Chondrocyte (in vitro differentiated cells): ENCODE measurements at places on chromosomes 2 and 18. TPM values are rescaled to one million over a fixed set of nuclear protein-coding genes. Genes with fewer than 3 reads are reported as not detected.

- H3K36me3 ChIP-seq, result peaks cover 2% of the 10 kb centered on the region
- no peak for DNase-seq
- H3K4me1 ChIP-seq, result peaks cover 44% of the 10 kb centered on the region
- H3K27me3 ChIP-seq, result no peaks in the 10 kb centered on the region
- no peak overlapping the region for H3K4me3 ChIP-seq
These were observed 146.6 kb downstream of the HAUS1 start for GRCh38 chr18:46250812-46251173.

GRCh38 chr18:23563377-23564043 is 22.8 kb downstream of the NPC1 start:
- peaks cover 41% of the 10 kb centered on the region for H3K36me3 ChIP-seq
- no peaks in the 10 kb centered on the region for H3K27me3 ChIP-seq
- H3K27ac ChIP-seq, result no peak overlapping the region
- H3K4me3 ChIP-seq, result no peak overlapping the region
- H3K4me1 ChIP-seq, result no peaks in the 10 kb centered on the region

DNA sequence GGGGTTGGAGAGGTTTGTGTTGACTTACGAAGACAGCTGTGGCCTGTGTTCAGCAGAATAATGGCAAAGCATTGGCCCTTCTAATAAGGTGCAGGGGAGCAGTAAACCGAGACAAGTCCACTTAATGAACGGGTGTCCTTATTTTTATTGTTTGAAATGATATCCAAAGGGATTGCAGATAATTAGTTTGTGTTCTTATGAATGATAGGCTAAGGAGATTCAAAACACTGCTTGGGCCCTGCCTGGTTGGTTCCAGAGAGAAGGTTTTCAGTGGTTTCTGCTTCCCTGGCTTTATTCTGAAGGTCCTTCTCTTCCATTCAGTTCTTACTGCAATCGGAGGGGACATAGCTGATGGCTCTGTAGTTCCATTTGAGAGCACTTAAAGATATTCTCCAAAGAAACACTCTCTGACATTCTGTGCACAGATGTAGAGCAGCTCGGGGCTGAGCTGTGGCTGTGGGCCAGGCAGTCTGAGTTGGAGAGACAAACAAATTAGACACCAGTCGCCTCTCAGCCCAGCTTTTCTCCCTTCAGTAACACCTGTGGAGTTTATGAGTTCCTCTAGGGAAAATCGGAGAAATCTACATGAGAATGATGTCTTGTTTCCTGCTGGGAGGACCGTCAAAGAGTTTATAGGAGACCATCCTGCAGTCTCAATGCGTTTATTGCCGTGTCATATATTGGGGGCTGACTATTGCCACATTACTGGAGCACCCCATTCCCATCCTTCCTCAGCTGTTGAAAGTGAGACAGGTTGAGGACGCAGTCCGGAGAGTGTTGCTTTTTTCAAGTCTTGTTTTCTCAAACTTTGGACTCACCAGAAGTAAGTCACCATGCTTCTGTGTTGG is 6.5 kb downstream of the GREB1 start:
- H3K4me1 ChIP-seq, result peaks cover 4% of the 10 kb centered on the region
- no peaks in the 10 kb centered on the region for H3K36me3 ChIP-seq
- no peak for DNase-seq
- no peak overlapping the region for H3K4me3 ChIP-seq

GRCh38 chr2:116915673-116916072 is 898.8 kb upstream of the DDX18 start:
- H3K27me3 ChIP-seq, result peaks cover 4% of the 10 kb centered on the region
- no peaks in the 10 kb centered on the region for H3K4me1 ChIP-seq
- H3K4me3 ChIP-seq, result no peak overlapping the region

GRCh38 chr18:23259701-23260681 is 124.7 kb downstream of the CABLES1 start:
- H3K36me3 ChIP-seq, result peaks cover 9% of the 10 kb centered on the region
- H3K4me1 ChIP-seq, result peaks cover 43% of the 10 kb centered on the region
- peak overlapping the region; percentile 55 for H3K4me3 ChIP-seq
- peak overlapping the region; percentile 93 for H3K27ac ChIP-seq
- no peaks in the 10 kb centered on the region for H3K27me3 ChIP-seq

The RAD51AP2 gene
- total RNA-seq, result not detected in 3 replicates

DNA sequence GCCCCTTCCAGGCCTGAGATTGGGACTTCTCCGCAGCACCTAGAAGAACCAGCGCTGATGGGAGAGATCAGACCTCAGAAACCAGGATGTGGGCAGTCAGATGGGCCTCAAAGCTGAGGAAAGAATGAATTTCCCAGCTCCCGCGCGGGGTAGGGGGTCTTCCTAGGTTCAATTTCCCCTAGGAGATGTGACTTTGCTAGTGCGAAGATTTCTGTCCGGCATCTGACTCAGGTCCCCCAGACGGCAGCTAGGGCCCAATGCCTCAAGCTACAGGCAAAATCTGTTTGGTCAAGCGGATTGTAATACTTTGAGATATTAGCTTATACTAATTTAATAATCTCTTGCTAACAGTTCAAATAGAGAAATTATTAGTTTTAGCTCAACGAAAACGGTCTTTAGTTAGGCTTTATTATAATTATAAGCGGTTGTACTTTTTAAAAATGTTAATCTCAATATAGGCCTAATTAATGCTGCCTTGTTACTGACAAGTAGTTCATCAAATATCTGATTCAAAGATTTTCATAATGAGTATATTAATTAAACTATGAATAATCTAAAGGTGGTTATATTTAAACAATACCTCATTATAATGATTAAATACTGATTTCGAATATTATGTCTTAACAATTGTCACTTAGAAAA is 5.8 kb downstream of the DLX1 start:
- H3K4me1 ChIP-seq, result peaks cover 49% of the 10 kb centered on the region
- peak overlapping the region; percentile 42 for H3K27ac ChIP-seq
- H3K36me3 ChIP-seq, result peaks cover 8% of the 10 kb centered on the region

The DYNAP gene
- total RNA-seq, result not detected in 3 replicates

DNA sequence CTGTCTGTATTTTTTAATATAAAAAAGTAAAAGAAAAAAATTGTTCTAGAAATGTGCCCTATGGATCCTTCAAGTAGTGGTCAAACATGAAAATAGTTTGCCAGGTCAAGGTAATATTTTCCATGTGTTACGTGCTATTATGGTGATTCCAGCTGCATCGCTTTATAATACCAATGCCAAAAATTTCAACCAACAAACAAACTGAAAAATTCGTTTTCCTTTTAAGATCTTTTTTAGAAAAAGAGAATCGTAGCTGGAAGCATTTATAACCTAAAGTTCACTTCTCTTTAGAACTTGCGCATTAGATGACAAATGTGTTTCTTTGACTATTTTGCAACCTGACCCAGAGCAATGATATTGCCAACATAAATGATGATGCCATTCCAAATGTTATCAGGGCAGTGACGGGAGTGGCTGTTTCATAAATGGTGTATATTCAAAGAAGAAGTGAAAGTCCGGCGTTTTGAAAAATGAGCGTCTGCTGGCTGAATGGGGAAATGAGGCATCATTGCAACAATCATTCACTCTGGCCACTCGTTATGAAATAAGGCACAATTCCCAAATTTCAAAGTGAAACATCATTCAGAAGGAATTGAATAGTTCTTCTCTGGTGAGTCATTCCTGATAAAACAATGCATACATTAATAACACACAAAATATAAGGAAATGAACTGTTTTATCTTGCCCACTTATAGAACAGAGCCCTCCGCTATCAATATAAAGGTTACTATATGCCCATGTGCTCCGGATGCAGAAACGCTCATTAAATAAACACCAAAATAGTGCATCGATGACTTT is 297.4 kb downstream of the TGIF1 start:
- no peaks in the 10 kb centered on the region for H3K4me1 ChIP-seq
- peaks cover 2% of the 10 kb centered on the region for H3K27me3 ChIP-seq
- no peaks in the 10 kb centered on the region for H3K36me3 ChIP-seq
- no peak overlapping the region for H3K27ac ChIP-seq

DNA sequence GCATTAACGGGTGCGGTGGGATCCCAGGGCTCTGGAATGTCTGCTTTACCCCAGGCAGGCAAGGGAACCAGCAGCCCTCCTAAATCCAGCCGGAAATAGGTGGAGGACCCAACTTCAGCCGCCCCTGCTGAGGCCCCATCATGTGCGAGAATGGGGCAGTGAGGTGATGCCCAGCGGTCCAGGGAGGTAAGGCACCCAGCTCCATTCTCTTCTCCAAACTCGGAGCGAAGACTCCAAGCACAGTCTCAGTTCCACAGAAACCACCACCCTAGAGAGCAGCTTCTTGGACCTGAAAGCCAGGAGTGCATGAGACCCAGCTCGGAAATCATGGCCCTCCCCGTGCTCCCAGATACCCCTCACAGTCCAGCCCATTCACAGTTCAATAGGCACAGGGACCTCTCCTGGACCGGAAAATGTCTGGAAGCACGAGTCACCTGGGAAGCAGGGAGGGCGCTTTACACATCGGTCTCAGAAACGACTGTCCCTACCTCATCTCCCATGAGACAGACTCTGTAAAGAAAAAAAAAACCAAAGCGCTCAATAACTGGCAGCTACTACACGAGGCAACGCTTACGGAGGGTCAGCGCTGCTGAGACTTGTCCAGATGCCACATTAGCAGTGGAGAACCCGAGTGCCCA is 2.0 kb downstream of the SDC1 start:
- no peaks in the 10 kb centered on the region for H3K36me3 ChIP-seq
- peak overlapping the region; percentile 51 for H3K4me3 ChIP-seq
- H3K27me3 ChIP-seq, result no peaks in the 10 kb centered on the region

GRCh38 chr2:63044362-63045327 is 6.0 kb upstream of the OTX1 start:
- H3K27ac ChIP-seq, result no peak overlapping the region
- peaks cover 20% of the 10 kb centered on the region for H3K36me3 ChIP-seq
- H3K4me3 ChIP-seq, result no peak overlapping the region
- peaks cover 24% of the 10 kb centered on the region for H3K4me1 ChIP-seq
- no peak for DNase-seq

DNA sequence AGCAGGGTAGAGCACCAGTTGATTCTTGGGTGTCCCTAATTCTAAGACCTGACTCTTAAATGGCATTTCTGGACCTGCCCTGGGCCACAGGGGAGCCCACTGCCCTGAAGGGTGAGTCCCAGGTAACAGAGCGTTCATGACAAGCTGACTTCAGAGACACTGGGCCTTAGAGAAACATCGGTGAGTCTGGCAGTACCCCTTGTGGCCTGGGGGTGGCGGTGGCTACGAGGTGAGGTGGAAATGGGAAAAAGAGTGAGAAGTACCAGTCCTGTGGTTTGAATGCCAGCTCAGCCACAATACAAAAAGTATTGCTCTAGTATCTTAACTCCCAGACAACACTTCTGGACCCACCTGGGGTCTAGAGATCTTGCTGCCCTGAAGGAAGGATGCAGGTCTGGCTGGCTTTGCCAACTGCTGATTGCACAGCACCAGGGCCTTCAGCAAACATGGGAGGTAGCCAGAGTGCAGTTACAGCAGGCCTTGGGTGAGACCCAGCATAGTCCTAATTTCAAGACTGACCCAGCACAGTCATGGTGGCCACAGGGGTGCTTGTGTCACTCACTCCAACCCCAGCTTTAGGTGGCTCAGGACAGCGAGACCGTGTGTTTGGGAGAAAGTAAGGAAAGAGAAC is 44.5 kb downstream of the USP34 start:
- H3K36me3 ChIP-seq, result no peaks in the 10 kb centered on the region
- H3K27ac ChIP-seq, result peak overlapping the region; percentile 58
- no peaks in the 10 kb centered on the region for H3K27me3 ChIP-seq
- DNase-seq, result no peak

DNA sequence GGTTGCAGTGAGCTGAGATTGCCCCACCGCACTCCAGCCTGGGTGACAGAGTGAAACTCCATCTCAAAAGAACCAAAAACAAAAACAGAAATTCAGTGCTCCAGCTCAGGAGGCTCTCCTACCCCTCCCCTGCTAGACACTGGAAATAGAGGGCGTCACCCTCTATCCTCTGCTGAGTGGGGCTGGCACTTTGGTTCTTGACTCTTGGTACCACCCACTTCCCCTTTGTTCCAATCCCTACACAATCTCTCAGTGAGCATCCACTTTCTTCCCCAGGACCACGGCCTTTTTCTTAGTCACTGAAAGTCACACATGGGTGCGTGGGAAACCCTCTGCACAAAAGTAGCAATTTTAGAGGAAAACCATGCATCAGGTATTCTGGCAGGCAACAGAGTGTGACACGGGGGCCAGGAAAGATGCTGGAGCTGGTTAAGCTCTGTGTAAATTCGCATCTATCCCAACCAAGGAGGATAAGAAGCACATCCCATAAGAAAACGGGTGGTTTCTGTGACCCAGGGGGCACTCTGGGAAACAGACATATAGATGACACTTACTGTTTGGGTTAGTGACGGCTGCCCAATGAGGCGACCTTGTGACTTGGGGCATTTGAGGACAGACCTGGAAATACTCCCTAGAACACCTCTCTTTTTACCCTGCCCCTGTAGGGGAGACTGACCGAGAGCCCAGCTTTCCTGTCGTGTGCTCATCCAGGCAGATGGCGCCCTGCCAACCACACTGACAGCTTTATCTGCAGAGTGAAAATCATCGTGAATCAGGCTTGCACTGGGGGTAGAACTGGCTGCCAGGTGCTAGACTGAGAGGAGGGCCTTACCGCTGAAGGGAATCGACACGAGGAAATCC is 7.7 kb downstream of the HJURP start:
- H3K4me1 ChIP-seq, result peaks cover 4% of the 10 kb centered on the region
- DNase-seq, result peak; percentile 48
- no peak overlapping the region for H3K27ac ChIP-seq
- peaks cover 7% of the 10 kb centered on the region for H3K36me3 ChIP-seq

DNA sequence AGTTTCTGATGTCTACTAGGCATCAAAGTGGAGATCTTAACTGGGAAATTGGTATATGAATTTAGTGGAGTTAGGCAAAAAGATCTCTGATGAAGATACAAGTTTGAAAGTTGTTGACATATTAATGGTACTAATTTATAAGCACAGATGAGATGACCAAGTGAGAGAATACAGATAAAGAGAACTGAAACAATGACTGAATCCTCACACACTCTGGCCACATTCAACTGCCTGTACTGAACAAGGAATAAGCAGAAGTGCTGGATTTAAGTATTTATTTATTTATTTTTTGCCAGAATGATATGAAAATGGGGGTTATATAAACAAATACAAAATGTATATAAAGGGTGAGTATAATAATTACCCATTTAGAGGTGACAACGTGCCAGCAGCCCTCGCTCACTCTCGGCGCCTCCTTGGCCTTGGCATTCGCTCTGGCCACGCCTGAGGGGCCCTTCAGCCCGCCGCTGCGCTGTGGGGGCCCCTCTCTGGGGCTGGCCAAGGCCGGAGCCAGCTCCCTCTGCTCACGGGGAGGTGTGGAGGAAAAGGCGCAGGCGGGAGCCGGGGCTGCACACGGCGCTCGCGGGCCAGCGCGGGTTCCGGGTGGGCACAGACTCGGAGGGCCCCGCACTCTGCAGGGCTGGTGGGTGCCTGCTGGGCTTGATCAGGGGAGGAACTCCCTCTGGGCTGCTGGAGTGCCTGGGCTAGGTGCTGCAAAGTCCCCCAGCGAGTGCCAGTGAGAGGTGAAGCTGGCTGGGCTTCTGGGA is 1363.9 kb upstream of the CRIM1 start:
- no peak overlapping the region for H3K4me3 ChIP-seq
- H3K4me1 ChIP-seq, result no peaks in the 10 kb centered on the region
- H3K27ac ChIP-seq, result no peak overlapping the region
- no peaks in the 10 kb centered on the region for H3K36me3 ChIP-seq
- peak; percentile 82 for DNase-seq
- no peaks in the 10 kb centered on the region for H3K27me3 ChIP-seq

The ARMC9 gene
- 71.6 to 188 TPM (median 187 TPM) in 3 replicates for total RNA-seq

The ZC3H6 gene
- total RNA-seq, result 6.6 to 9.4 TPM (median 8.6 TPM) in 3 replicates

GRCh38 chr2:19350678-19351401 is 7.6 kb downstream of the OSR1 start:
- H3K27ac ChIP-seq, result peak overlapping the region; percentile 59
- H3K27me3 ChIP-seq, result peaks cover 6% of the 10 kb centered on the region
- peaks cover 30% of the 10 kb centered on the region for H3K4me1 ChIP-seq
- H3K36me3 ChIP-seq, result peaks cover 15% of the 10 kb centered on the region
- DNase-seq, result no peak

- peaks cover 2% of the 10 kb centered on the region for H3K36me3 ChIP-seq
- H3K27me3 ChIP-seq, result peaks cover 6% of the 10 kb centered on the region
- no peaks in the 10 kb centered on the region for H3K4me1 ChIP-seq
These were observed 108.0 kb downstream of the SGPP2 start for GRCh38 chr2:222532315-222532714.

The LRP2 gene
- not detected in 3 replicates for total RNA-seq
